ENCODE measurements at places on chromosomes 12 and 14. TPM values are rescaled to one million over a fixed set of nuclear protein-coding genes. Genes with fewer than 3 reads are reported as not detected.

RHOJ gene
- 10.8 TPM for polyA plus RNA-seq

PRPH gene
- polyA plus RNA-seq: 13.8 TPM

REP15 gene
- polyA plus RNA-seq: 14.9 TPM

SIVA1 gene
- polyA plus RNA-seq: 219 TPM

LMO3 gene
- 11.0 TPM for polyA plus RNA-seq

PLBD1 gene
- 3.0 TPM for polyA plus RNA-seq

KRT73 gene
- polyA plus RNA-seq: not detected

CFL2 gene
- polyA plus RNA-seq: 87.9 TPM

IFT81 gene
- polyA plus RNA-seq: 14.2 TPM

SCN8A gene
- under 0.01 TPM for polyA plus RNA-seq

LRRC9 gene
- not detected for polyA plus RNA-seq

PARP11 gene
- polyA plus RNA-seq: 3.0 TPM

RNASE4 gene
- polyA plus RNA-seq: 39.3 TPM

CD69 gene
- 0.59 TPM for polyA plus RNA-seq

HIF1A gene
- 43.8 TPM for polyA plus RNA-seq

ZNF384 gene
- polyA plus RNA-seq: 49.3 TPM

CMKLR1 gene
- 9.1 TPM for polyA plus RNA-seq

NR1H4 gene
- polyA plus RNA-seq: 3.8 TPM

Measured in aorta (tissue), 5 donors.